Epithelial cell of proximal tubule (primary cell): ENCODE measurements at places on chromosomes 13 and 19. TPM values are rescaled to one million over a fixed set of nuclear protein-coding genes. Genes with fewer than 3 reads are reported as not detected.
A peak's percentile ranks its signal among the peaks of the same experiment; 100 is the strongest.

GRCh38 chr13:22644941-22645340 is 535.8 kb upstream of the SGCG start:
- DNase-seq = no peak

NLRP7 gene
- not detected in 2 replicates for total RNA-seq

DNA sequence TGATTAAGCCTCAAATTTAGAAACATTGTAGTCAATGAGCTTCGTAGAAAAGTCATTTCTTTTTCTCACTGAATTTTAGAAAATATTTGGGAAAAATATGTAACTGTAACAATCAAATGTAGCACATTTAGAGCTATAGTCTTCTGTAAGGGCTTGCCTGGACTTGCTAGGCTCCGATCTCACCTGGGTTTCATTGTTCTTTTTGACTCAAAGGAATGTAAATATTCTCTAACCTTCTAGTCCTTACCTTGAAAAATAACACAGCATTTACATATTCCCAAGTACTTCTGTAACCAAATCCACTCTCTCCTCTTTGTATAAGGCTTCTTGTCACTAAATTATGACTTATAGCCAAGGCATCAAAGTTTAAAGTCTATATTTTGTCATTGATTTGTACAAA is 2.9 kb upstream of the UFM1 start:
- DNase-seq = no peak

DNA sequence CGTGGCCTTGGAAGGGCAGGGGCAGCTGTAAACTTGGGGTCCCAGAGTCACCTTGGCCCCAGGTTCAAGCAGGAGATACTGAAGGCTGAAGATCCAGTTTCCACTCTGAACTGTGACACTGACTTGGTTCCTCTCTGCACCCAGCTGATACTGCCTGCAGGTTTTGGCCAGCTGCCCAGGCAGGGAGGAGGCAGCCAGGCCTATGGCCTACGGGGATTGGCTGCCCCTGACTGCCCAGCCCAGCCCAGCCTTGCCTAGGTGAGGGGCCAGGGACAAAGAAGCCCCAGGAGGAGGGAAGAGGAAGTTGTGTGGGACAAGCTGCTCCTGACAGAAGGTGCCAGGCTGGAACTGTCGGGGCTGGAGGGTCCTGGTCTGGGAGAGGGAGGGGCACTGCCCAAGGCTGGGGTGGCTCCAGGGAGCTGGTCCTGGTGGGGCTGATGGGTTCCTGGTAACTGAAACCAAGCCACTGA is 51.7 kb upstream of the CYP4F8 start:
- DNase-seq = no peak

LATS2 gene
- 17.1 and 22.1 TPM in 2 replicates for total RNA-seq

DNA sequence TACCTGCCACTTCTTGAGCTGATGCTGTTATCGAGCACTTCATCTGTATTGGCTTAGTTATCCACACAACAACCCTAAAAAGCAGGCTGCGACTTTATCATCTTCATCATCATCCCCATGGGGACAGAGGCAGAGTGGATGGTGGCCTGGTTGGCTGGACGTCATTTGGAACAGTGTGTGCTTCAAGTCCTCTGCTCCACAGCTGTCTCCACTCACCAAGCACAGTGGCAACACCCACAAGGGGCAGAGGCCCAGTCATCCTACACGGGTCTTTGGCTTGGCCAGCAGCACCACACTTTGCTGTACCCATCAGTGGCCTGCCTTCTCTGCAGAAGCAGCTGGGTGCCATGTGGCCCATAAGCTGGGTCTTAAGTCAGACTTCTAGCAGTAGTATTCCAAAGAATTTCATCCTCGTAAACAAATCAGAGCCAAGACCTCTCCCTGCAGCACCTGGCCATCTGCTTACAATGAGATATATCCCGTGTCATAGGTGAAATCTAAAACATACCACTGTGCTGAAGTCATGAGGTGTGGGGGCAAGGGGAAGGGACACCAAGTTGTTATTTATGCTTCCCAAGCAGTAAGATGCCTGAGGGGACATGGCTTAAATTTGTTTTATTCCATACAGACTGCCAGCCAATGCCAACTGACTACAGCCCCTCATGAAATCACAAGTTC is 47.9 kb upstream of the EPHX3 start:
- no peak for DNase-seq

DNA sequence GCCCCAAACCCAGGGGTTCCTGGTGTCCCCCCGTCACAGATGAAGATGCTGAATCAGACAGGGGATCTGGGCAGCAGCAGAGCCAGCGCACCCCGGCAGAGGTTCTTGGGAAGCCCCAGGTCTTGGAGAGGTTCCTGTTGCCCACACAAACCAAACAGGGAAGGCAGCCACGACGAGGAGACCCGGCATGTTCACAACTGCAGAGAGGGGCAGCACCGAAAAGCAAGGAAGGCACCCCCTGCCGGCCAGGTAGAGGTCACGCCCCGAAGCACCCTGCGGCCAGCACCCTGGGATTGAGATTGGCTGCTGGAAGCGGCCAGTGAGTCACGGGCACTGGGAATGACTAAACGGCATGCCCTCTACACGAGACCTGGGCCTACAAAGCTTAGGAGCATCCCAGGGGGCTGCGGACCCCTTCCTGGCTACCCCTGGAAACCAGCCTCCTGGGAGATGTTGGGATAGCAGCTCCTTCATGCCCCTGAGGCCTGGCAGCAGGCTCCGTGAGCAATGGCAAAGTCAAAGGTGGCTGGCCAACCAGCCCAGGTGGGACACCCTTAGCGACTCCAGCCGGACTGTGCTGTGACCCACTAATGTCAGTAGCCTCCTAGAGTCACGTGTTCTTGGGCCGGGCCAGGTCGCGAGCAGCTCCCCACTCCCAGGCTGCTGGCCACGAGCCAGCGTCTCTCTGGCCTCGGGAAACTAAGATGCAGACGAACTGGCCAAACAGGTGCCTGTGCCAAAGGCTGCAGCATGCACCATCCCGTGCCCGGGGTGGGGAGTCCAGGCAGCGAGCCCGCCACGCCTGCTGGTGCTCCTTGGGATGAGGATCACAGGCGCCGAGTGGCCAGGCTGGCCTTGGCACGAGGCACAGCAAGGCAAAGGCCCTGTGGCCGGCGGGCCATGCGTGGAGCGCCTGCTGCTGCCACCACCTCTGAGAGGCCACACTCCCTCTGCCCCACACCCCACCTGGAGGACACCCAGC is 43.2 kb downstream of the MLLT1 start:
- DNase-seq = no peak

DNA sequence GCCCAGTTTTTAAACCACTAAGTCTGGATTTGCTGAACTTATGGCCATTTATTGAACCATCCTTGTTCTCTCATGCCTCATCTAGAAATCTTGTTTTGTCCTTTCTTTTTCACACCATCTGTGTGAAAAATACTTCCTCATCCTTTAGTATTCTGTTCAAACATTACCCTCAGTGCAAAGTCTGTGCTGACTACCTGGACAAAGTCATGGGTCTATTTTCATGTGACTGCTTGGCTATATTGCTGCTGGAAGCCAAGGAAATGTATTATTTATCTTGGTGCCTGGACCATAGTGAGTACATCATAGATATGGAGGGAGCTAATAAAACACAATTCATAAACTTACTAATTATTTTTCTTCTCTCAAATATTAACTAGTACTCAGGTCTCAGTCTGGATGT is 312.5 kb downstream of the OXGR1 start:
- no peak for DNase-seq

DNA sequence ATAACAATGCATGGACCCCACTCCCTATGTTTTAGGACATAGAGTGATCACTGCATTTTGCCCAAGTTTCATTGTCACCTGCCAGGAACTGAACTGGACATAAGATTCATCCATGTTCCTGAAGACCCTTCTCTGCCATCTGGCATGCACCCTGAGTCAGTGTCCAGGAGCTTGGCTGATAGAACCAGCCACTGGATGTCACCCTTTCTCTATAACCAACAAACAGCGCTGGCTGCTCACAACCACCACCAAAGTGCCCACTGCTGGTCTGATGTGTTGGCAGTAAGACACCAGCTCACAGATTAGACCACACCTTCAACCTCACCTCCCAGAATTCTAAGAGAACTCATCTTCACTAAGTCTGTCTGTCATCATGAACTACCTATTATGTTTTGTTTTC is 333.4 kb downstream of the ITGBL1 start:
- no peak for DNase-seq

- DNase-seq = no peak
Measured at GRCh38 chr13:50543141-50543540, 300.4 kb downstream of the DLEU7 start.

- DNase-seq = no peak
Measured at GRCh38 chr19:43731846-43732245, 16.0 kb downstream of the IRGC start.

DNA sequence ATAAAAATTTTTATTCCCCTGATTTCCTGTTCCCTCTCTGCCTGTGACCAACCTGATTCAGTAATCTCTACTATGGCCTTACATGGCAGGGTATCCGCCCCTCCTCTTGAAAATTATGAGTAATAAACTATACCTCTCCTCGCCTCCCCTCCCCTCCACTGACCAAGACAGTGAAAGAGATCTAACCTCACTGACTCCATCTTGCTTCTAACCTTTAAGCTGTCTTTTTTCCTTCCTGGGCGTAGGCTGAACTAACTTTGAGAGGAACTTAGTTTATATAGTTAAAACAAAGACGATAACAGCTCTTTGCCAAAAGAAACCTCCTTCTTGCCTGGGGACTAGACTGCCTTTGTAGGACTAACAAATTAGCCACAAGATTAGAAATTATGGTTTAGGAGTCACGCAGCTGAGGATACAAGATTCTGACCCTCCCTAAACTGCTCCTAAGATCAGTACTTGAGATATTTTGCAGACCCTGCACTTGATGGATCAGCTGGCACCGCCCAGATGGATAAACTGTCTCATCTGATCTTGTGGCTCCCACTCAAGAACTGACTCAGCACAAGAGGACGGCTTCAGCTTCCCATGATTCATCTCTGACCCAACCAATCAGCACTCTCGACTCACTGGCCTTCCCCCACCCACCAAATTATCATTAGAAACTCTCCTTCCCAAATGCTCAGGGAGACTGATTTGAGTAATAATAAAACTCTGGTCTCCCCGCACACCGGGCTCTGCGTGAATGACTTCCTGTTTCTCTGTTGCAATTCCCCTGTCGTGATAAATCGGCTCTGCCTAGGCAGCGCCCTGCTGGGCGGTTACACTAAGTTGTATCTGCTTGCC is 187.1 kb downstream of the TDRD3 start:
- DNase-seq = no peak

GRCh38 chr13:26133286-26133685 is 81.5 kb upstream of the SHISA2 start:
- DNase-seq = no peak

GRCh38 chr19:14097532-14098151 is 7.1 kb upstream of the SAMD1 start:
- DNase-seq = no peak

DNA sequence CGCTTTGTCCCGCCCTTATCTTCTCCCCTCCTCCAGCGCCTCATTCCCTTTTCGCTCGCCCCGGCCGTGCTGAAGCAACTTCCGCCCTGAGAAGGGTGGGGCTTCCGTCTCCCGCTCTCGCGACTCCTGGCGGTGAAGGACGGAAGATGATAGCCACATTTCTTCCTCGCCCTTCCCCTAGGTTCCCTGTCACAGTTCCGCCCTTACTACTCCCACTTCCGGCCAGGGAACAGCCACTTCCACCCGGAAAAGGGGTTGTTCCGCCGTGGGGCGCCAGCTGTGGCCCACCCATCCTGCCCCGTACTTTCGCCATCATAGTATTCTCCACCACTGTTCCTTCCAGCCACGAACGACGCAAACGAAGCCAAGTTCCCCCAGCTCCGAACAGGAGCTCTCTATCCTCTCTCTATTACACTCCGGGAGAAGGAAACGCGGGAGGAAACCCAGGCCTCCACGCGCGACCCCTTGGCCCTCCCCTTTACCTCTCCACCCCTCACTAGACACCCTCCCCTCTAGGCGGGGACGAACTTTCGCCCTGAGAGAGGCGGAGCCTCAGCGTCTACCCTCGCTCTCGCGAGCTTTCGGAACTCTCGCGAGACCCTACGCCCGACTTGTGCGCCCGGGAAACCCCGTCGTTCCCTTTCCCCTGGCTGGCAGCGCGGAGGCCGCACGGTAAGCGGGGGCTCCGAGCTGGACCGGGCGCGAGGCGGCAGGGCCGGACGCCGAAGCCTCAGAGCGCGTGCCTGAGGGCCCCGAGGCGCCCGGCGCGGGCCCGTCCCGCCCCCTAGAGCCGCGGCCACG is at the start of gene RPS19:
TSS of gene RPS19 (plus strand) at position 638 of the 801 bp plus-strand sequence. CDS start 520 bp downstream, outside the sequence.
- peak; percentile 86 for DNase-seq

DNA sequence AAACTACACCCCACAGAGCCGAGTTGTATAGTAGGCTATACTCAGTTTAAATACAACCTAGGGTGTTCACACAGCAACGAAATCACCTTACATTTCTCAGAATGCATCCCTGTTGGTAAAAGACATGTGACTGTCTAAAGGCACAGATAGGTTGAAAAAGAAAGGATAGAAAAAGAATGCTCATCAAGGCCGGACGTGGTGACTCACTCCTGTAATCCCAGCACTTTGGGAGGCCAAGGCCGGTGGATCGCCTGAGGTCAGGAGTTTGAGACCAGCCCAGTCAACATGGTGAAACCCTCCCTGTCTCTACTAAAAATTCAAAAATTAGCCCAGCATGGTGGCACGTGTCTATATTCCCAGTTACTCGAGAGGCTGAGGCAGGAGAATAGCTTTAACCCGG is 3.8 kb upstream of the IL17D start:
- DNase-seq = no peak

DNA sequence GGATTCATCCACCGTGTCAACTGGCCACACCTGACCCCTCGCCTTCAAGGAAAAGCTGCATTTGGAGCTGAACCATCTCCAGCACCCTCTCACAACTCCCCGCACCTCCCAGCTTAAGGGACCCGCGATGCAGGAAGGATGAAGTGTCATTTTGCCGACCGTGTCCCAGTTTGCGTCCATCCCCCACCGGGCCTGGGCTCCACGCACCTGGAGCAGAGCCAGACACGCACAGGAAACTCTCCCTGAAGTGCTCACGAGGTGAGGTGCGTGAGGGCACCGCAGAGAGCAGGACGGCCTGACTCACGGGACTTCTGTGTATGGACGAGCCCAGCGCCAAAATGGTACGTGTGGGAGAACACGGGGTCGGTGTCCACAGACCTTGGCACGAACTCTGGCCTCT is 7.2 kb downstream of the SHC2 start:
- no peak for DNase-seq

- no peak for DNase-seq
Measured at GRCh38 chr13:51849145-51850101, 4.4 kb upstream of the TMEM272 start.

DNA sequence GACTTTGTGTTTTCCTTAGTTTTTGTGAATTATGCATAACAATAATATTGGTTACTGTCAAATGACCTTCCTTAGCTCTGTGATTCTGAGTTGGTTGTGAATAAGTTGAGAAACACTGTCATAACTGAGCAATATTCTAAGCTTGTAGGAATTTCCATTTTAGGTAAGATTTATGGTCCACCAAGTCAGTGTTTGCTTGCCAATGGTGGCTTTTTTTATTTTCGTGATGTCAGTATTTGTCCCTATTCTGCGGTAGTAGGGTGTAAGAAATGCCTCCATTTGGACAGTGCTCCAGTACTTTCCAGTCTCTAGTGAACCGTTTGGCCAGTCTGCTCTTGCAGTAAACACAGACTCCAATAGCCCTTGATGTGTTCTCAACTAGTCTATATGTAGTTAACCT is 94.7 kb downstream of the FRY start:
- DNase-seq = no peak

- DNase-seq = no peak
Measured at GRCh38 chr19:16456652-16457194, 15.0 kb downstream of the EPS15L1 start.
